ENCODE measurements at places on chromosomes 4 and X.

DNA sequence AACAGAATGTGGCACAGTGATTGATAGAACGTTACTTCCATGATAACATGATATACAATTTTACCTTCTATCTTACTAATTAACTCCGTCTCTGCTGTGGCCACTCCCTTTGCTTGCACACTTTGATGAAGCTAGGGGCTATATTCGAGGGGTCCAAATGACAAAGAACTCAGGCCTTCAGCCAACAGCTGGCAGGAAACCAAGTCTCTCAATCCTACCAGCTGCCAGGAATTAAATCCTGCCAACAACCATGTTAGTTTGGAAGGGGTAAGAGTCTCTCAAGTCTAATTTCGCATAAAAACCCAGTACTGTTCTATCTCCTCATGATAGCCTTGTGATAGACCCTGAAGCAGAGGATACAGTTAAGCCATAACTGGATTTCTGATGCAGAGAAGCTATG, 1122.9 kb upstream of the PCDH10 start:
- no peak for DNase-seq

- DNase-seq = no peak
These were observed 13.6 kb upstream of the TBC1D14 start for GRCh38 chr4:6896035-6896434.

DNA sequence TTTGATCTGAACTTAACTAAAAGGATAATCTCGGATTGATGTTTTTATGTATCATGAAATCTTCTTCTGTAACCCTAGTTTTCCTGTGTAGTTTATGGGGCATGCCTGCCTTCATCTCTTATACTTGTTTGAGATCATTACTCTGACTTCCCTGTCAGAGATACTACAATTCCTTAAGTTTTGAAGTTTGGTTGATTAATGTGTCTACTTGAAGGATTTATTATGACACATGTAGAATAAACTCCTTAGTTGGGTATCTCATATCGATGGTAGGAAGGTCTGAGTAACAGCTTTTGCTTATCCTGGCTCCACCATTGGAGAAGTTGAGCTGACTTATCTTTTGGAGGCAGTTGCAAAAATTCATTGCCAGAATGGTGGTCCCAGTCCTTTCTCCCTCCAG, 46.7 kb downstream of the WWC2 start:
- peak; percentile 10 for DNase-seq

DNA sequence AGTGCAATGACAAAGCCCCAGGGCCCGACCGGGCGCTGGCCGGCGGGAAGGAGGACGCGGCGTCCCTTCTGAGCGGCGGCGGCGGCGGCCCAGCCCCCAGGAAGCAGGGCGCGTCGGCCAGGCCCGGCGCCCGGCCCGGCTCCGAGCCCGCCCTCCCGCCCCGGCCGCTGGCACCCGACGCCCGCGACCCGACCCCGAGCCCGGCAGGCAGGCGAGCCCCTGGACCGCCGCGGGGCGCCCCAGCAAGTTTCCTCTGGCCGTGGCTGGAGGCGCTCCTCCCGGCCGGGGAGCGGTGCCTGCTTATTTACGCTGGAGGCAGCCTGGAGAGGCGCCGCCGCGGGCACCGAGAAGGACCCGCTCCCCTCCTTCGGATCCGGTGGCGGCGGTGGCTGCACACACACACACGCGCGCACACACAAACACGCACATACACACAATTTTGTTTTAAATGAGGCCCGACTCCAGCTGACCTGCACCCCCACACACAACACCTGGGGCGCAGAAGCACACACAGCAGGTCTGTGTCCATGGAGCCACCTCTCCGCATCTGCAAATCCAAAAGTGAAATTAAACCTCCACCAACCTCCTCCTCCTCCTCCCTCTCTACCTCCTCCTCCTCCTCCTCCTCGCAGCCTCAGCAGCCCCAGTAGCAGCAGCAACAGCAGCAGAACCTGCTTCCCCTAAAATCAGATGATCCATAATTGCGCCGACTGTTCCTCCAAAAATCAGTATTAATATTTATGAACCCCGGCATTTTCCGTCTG, 669 bp downstream of the IRF2 start:
- peak; percentile 49 for DNase-seq

DNA sequence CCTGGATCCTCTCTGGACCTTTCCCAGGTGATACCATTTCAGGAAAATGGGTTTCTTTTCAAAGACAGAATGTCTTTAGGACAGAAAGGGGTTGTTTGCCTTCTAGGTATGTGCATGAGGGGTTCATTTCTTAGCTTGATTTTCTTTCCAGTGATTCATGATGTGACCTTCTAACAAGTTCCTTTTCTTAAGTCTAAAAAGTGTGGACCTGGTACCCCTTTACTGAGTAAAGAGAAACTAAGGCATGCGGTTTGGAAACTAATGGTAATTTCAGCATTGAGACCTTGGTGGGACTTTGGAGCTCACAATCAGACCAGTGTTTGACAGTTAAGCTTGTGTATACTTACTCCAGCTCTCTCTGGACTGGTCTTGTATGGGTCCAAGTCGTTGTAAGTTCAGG, 8.7 kb downstream of the ENOPH1 start:
- DNase-seq = no peak

Measured in suppressor macrophage treated with lipopolysaccharide for 1 hour (primary cell).